ENCODE measurements at places on chromosomes 13 and 19.

- no peak for DNase-seq
Measured at GRCh38 chr13:25455146-25455545, 83.4 kb downstream of the ATP8A2 start.

- DNase-seq, result peak; percentile 3
Measured at GRCh38 chr19:29378543-29379080, 147.2 kb upstream of the VSTM2B start.

- DNase-seq, result no peak
Measured at GRCh38 chr19:10478476-10478875, 24.7 kb downstream of the KEAP1 start.

GRCh38 chr19:41734156-41734555, 21.2 kb upstream of the CEACAM6 start:
- no peak for DNase-seq

DNA sequence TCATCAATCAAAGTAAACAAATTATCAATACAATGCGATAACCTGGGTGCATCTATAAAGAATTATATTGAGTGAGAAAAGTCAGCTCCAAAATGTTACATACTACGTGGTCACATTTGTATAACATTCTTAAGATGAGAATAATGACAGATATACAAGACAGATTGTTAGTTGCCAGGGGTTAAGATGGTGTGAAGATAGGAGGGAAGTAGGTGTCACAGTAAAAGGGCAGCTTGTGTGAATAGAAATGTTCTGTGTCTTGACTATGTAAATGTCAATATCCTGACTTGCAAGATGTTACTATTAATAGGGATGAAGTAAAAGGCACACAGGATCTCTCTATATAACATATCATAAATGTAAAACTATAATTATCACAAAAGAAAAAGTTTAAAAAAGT, 611.2 kb upstream of the SPRY2 start:
- DNase-seq, result no peak

GRCh38 chr13:38826182-38826813, 139.4 kb downstream of the FREM2 start:
- no peak for DNase-seq

DNA sequence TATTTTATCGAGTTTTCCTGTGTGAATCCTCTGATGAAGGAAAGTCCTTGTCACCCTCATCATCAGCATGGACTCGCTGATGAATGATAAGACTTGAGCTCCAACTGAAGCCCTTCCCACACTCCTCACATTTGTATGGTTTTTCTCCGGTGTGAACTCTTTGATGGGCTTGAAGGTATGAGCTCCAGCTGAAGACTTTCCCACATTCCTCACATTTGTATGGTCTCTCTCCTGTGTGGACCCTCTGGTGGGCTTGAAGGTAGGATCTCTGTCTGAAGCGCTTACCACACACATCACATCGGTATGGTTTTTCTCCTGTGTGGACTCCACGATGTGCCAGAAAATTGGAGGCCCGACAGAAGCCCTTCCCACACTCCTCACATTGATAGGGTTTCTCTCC, 21.7 kb downstream of the ZNF45 start:
- DNase-seq, result no peak
